IPS DF 19.7 (cell line): ENCODE measurements at places on chromosomes 4 and X.

- no peak for DNase-seq
Observed at GRCh38 chr4:6663596-6664393, 23.3 kb downstream of the MRFAP1 start.

- no peak for DNase-seq
Observed at GRCh38 chrX:133723930-133724329, 261.5 kb downstream of the GPC3 start.

- no peak for DNase-seq
Observed at GRCh38 chr4:6071191-6071958, 53.1 kb upstream of the C4orf50 start.

- DNase-seq: no peak
Observed at GRCh38 chr4:31228068-31228467, 507.9 kb downstream of the PCDH7 start.

GRCh38 chr4:25330905-25331808 is 18.6 kb downstream of the ZCCHC4 start:
- no peak for DNase-seq

DNA sequence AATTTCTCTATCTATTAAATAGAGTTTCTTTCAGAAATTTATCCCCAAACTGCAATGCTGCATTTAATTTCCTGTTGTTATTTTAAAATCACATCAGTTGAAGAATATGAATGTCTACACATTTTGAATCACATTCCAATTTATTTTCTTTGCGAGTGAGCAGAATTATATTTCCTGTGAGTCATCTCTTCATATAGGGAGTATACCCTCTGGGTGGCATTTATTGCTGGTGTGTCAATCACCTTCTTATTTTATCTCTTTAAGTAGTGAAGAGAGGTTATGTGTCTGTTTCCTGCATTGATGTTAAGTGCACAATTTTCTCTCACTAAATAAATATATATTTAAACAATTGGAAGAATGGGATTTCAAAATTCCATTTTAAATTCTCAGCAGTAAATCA is 511.0 kb upstream of the ATOH1 start:
- DNase-seq: no peak

DNA sequence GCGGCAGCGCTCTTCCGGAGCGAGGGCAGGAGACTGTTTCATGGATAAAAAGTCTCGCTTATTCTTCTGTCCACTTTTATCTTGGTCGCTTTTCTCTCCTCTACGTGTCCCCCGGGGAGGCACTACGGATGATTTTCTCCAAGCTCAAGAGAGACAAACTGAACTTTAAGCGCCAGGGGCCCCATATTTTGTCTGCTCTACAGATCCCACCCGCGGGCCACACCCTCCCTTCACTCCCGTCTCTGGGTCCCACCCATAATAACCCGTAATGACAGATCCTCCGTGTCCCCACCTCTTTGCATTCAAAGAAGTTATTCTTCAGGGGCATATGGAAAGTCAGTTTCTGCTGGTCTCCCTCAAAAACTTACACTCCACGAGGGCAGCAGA is at the start of gene CORIN:
Gene CORIN (minus strand): TSS at position 160 of the 387 bp plus-strand sequence. CDS start 118 bp downstream, at position 42.
- no peak for DNase-seq

DNA sequence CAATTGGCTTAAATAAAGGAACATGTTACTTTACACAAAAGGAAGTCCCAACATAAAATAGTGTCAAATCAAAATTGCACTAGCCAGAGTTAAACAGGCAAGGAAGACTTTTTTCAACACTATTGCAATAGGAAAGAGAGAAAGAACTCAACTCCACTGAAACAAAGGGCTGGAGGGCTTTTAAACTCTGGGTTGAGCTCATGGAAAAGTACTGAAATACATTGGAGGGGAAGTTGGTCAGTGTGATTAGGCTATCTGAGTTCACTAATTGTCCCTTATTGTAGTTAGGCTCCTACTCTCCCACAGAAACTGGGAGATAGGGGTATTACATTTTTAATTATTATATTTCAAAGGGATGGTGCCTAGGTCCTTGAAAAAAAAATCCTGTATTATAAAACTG is 491.2 kb upstream of the LCORL start:
- no peak for DNase-seq

GRCh38 chrX:154376774-154377173 is 2.3 kb upstream of the EMD start:
- no peak for DNase-seq
